ENCODE measurements at places on chromosomes 16 and 17. TPM values are rescaled to one million over a fixed set of nuclear protein-coding genes. Genes with fewer than 3 reads are reported as not detected.

The EFNB3 gene
- 14.5 TPM for total RNA-seq

DNA sequence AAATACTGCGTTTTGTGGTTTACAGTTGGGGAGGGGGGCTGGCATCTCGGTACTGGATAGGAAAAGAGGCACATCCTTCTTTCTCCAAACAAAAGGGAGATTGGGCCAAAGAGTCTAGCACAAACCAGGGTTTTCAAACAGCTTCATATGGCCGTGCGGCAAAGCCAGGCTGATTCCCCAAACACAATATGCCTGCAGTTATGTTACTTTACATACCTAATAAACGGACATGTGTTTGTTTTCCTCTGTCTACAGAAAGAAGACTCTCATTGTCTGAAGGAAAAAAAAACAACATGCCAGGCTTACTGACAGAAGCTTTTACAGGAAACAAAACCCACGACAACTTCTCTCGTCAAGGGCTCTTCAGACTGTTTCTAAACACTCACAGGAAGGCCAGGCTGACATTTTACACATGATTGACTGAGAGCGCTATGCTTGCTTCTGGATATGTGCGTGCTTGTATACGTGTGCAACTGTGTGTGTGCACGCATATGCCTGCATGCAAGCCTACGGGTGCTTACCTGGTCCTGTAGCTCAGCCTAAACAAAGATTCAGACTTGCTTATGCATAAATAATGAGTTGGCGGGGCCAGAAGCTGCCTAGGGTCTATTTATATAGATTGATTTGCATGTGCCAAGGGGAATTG, 461.0 kb upstream of the C16orf82 start:
- DNase-seq, result no peak

The TEX19 gene
- 1.4 TPM for total RNA-seq

DNA sequence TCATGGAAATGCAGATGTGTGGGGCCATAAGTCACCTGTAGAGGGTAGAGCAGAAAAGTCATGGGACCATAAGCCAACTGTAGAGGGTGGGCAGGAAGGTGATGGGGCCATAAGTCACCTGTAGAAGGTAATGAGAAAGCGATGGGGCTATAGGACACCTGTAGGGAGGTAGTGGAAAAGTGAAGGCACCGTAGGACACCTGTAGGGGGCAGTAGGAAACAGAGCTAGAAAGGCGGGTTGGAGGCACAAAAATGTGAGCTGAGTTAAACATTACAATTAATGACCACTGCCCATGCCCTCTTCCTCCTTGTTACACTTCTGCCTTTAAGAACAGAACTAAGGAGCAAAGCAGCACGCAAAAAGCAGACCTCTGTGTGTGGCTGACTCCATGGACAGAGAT, 150.1 kb downstream of the SHISA6 start:
- DNase-seq, result peak; percentile 18

The CRYBA1 gene
- total RNA-seq, result not detected

- no peak for DNase-seq
These were observed 1.1 kb upstream of the USP32 start for GRCh38 chr17:60392845-60393702.

The SLFN11 gene
- 0.53 TPM for total RNA-seq

DNA sequence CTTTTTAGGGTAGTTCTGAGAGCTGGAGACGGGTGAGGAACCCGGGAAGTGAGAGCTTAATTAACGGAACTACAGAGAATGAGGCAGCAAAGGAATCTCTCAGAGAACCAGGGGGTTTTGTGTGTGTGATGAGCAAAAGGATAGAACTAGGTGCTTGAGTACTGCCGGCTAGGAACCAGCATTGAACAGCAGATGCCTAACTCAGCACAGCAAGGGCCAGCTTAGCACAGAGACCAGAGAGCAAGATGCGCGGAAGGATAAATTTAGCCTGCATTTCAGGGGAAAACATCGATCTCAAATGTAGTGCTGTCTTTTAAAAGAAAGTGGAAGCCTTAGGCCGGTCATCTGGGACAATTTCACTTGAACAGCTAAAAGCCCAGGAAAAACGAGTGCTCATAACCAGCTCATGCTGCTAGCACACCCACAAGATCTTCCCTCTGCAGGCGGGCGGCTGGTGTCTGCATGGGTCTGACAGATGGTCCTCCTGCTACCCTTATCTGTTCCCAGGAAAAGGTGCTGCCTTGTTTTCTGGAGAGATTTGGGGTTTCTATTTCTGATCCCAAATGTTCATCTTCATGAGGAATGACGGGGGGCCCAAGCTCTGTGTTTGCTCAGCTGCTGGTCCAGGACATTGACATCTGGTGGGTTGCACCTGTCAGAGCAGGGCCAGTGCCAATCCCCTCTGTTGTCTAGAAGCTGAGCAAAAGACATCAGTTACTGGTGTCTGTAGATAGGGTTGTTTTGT, 103.9 kb downstream of the SOCS1 start:
- no peak for DNase-seq

- no peak for DNase-seq
These were observed 86.4 kb downstream of the FOXL1 start for GRCh38 chr16:86664522-86665318.

GRCh38 chr17:49162866-49163265, 30.3 kb downstream of the B4GALNT2 start:
- DNase-seq, result no peak

DNA sequence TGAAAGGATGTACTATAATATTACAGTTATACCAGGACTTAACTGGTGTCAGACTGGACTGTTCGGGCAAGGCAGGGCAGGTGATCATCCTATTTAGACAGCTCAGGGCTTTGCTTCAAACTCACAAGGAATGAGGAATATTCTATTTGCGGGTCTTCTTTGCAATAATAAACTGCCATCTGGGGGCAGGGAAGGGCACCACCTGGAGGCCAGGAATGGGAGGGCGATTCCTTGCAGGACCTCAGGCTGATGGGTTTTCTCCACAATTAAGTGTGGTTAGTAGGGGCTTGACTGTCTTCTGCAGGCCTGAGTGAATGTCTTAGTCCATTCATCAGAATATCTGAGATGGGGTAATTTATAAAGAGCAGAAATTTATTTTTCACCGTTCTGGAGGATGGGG, 424.1 kb downstream of the CA10 start:
- DNase-seq, result peak; percentile 41

- DNase-seq, result no peak
These were observed 15.7 kb downstream of the WNT3 start for GRCh38 chr17:46802800-46803199.

The CALCOCO2 gene
- total RNA-seq, result 31.2 TPM

DNA sequence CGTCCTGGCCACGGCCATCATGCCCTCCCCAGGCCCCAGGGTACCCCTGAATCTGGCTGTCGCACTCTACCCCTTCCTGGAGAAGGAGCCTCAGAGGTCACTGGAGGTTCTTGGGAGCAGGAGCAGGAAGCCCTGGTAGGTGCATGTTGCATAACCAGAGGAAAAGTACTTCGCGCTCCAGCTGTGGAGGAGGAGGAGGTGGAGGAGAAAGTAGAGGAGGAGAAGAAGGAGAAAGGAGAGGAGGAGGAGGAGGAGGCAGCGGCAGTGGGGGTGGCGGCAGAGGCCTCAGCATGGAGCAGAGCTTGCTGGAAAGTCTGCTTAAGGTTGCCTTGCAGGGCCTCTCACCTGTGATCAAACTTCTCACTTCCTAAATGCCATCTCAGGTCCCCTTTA, 61.8 kb downstream of the BAIAP2 start:
- DNase-seq, result no peak

The KRTAP4-5 gene
- total RNA-seq, result not detected

DNA sequence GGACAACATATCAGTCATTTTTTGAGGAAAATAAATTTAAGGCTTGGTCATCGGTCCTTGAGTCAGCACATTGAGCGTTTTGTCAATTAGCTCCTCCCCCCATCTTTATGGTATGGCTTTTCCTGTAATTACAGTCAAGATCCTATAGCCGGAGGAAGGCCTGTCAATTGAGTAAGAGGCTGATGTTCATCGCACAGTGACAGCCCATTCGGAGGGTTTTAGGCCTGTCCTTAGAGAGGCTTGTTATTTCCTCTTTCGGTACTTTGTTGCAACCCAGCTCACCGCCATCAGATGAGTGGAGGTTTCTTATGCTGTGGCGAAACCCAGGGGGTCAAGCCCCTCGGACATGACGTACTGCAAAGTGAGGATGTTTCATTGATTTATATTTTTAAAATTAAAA, 395.2 kb downstream of the WWOX start:
- DNase-seq, result no peak

The ACSM5 gene
- 0.17 TPM for total RNA-seq

- DNase-seq, result no peak
These were observed 19.9 kb upstream of the KCNG4 start for GRCh38 chr16:84259691-84260090.

GRCh38 chr16:88790312-88791211, 5.5 kb upstream of the PIEZO1 start:
- no peak for DNase-seq

GRCh38 chr17:42310787-42311215, 22.5 kb downstream of the STAT5A start:
- no peak for DNase-seq

The TP53TG3 gene
- not detected for total RNA-seq

DNA sequence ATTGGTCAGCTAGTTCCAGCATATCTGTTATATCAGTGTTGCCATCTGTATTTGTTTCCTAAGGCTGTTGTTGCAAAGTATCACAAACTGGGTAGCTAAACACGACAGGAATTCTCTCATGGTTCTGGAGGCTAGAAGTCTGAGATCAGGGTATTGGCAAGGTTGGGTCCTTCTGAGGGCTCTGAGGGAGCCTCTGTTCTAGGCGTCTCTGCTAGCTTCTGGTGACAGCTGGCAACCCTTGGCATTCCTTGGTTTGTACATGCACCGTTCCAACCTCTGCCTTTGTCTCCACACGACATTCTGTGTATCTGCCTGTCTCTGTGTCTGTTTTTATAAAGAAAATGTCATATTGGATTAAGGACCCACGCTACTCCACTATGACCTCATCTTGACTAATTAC, 219.9 kb upstream of the NLRP1 start:
- no peak for DNase-seq

Measured in WTC11 (cell line).